ENCODE measurements at places on chromosomes 12 and 14.

DNA sequence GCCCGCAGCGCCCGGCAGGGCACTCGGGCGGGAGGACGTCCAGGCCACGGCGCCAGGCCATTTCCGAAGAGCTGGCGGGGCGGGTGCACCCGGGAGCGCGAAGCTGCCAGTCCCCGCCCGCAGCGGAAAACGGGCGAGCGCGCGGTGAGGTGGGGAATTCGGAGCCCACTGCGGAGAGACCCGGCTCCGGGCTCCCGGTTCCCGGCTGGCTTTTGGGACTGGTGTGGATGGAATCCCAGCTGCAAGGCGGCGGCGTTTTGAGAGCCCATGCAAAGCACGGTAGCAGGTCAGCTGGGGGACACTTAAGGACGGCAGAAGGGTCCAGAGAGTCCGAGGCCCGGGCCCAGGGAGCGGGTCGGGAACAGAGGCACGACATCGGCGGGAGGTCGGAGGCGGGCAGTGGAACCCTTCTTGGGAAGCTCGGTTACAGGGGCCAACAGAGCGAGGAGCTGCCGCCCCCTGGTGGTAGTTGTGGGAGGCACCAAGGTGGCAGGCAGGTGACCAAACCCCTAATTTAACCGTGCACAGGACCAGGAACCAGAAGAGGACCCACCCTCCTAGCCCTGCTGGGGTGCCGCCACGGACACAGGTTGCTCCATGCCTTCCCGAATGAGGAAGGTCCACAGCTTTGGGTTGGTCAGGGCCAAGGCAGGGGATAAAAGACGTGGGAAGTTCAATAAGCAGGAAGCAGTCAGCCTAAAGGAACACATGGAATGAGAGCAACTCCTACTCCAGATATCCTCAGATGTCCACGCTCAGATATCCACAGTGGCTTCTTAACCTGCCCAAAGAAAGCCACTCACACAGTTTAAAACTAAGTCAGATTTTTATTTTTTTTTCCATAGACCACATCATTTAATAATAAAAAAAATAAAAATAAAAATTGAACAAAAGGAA is 685 bp upstream of the CDH24 start:
- DNase-seq = peak; percentile 76

DNA sequence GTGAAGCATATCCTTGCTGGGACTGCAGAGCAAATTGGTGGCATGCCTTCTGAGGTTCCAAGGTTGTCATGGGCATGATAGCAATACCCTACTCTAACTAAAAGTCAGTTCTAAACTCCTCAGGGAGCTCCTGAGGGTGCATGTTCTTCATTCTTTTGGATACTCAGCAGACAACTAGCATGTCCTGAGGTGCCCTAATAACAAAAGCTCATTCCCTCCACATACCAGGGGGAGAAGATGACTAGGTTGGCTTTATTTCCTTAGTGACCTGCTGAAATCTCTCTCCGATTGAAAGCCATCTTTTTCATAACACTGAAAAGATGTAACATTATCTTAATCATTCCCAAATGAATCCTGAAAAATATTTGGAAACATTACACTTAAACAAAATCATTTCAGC is 188.7 kb upstream of the IGF1 start:
- no peak for DNase-seq

- DNase-seq = peak; percentile 67
These were observed 43.0 kb upstream of the CTDSP2 start for GRCh38 chr12:57889500-57889989.

GRCh38 chr12:66726556-66726955 is 47.7 kb upstream of the GRIP1 start:
- no peak for DNase-seq

- no peak for DNase-seq
These were observed 13.9 kb downstream of the ATL1 start for GRCh38 chr14:50573862-50574261.

- DNase-seq = peak; percentile 68
These were observed 185.5 kb upstream of the FAR2 start for GRCh38 chr12:28963554-28963953.

DNA sequence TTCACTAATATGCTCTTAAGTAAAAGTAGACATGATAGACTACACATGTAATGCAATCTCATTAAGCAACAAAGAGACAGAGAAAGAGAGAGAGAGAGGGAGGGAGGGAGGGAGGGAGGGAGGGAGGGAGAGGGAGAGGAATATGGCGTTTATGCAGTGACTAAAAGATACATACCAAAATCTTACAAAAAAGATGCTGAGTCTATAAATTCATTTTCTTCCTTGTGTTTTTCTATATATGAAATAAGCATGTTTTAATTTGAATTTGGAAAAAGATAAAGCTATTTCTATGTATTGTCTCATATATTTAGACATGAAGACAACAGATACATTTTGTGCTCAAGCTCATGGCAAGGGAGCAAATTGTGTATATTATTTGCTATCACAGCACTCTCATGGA is 44.1 kb downstream of the LRFN5 start:
- DNase-seq = no peak

- no peak for DNase-seq
These were observed 9.4 kb downstream of the AICDA start for GRCh38 chr12:8603286-8603685.

GRCh38 chr12:115207216-115207915 is 523.4 kb upstream of the TBX3 start:
- no peak for DNase-seq

DNA sequence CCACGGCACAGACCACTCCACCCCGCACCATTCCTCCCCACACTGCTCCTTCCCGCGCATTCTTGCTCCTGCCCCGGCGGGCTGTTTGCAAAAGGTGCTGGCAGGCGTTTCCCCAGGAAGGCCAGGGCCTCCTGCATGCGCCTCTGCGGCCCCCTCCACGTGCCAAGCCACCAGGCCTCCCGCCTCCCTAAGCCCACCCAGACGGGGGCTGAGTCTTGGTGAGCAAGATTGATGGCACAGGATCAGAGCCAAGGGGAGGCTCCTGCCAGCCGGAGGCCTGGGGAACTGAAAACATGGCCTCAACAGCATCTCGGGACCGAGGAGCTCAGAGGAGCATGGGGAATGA is 328.3 kb upstream of the DIO3 start:
- DNase-seq = no peak

- DNase-seq = no peak
These were observed 9.8 kb downstream of the CCDC63 start for GRCh38 chr12:110856542-110856941.

GRCh38 chr14:78172428-78172827 is 2.3 kb downstream of the NRXN3 start:
- no peak for DNase-seq

- DNase-seq = no peak
These were observed 316.0 kb upstream of the NOVA1 start for GRCh38 chr14:26913786-26914185.

DNA sequence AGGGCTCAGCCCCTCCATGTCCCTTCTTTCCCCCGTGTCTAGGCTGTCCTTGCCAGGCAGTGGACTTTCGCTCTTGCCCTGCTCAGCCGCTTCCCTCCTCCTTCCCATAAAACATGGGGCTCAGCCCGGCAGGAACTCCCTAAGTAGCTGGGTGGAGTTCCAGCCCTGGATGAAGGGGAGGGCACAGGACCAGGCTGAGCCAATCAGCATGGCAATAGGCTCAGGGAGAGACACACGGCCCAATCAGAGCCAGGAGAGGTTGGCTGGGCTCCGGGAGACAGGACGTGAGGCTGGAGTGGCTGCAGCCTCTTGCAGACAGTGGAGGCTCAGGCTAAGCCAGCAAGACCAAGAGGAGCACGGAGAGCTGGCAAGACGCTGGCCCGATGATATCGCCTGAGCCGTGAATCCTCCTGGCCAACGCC is 54.3 kb downstream of the GALNT9 start:
- DNase-seq = peak; percentile 58

- DNase-seq = peak; percentile 32
These were observed 58.6 kb upstream of the TMEM263 start for GRCh38 chr12:106897082-106897481.

DNA sequence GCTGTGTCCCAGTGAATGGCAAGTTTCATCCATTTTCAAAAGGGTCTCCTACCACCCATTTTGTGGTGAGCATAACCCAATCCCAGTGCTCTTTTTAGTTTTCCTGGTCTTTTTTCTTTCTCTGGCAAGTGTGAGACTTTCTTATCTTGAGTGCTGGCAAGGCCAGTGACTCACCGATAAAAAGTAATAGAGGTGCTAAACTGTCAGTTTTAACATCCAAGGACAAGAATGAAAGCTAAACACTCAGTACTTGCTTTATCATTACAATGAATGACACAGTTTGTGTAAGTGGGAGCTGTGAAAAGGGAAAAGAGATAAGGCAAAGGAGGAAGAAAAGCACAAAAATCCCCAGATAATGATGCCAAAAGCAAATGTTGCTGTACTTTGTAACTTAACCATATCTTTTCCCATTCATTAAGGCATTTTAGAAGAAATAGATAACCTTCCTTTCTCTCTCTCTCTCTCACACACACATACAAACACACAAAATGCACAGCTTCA is 4.9 kb upstream of the LRIG3 start:
- peak; percentile 47 for DNase-seq

DNA sequence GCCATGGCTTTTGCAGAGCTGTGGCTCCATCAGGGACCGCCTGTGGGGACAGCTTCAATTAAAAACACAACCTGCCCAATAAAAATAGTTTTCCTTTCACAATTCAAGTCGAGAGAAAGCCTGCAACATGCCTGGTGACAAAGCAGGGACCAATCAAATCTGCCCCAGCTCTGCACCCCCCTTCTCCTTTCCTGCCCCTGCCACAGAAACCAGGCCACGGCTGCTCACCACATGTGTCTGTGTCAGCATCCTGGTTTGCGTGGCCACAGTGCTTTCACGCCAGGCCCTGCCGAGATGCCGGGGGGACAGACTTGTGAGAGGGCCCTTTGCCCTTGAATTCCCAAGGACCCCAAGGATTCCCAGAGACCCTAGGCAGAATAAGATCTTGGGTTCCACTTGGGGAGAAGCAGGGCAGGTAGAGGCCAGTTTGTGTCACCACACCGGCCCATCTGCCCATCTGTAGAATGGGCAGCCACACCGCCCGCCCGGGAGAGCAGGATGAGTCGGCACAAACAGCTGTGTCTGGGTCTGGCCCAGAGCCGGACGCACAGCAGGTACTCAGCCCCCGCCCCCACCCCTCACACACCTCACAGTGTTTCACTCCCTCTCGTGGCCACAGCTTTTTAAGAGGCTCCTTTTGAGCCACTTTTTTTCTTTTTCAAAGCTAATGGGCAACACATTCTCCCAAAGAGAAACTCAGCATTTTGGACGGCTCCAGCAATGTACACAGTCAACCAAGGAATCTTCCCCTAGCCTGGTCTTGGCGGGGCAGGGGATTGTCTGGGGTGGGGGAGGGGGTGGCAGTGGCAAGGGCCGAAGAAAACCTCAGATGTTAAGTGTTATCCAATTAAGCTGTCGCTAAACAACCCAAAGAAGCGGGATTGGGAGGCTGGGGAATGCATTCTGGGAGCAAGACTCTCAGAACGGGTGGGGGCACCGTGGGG is 41.5 kb downstream of the BCL11B start:
- no peak for DNase-seq

GRCh38 chr12:57757771-57758170 is 2.9 kb downstream of the MARCHF9 start:
- DNase-seq = no peak

GRCh38 chr12:113276306-113276705 is 55.0 kb downstream of the TPCN1 start:
- no peak for DNase-seq

DNA sequence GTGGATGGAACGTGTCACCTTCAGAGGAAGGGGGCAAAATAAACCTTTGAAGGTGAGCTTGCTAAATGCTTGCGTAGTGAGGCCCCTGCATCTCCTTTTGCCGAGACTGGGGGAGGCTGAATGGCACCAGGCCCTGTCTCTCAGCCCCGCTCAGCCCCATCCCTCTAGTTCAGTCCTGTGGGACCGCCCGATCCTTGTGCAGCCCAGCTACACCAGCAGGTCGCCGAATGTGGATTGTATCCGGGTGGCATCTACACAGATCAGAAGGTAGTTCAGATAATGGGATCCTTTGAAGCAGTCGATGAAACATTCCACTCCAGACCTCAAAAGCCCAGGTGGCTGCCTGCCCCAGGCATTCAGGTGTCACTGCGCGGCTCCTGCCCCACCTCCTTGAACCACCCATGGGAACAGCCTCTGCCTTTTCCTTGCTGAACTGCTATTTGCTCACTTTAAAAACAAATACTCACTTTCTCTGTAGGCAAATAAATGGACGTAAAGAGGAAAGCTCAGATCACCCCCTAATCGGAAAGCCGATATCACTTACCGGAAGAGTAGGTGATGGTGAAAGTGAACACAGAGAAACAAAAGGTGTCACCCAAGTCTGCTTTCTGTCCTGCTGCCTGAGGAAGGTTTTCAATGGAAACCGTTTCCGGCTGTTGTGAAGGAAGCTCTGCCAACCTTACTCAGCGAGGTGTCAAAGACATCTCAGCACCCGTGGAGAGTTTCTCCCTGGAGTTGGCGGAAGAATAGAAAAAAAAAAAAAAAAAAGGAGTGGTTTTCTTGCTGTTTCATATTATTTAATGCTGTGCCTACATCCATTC is 100.3 kb upstream of the NCOR2 start:
- no peak for DNase-seq

GRCh38 chr12:132327336-132328171 is 1.8 kb downstream of the GALNT9 start:
- peak; percentile 91 for DNase-seq

GRCh38 chr14:88554457-88555286 is at the start of gene PTPN21:
Gene PTPN21 (minus strand): TSS chr14:88555007. CDS start chr14:88550417, 4,590 bp downstream.
- DNase-seq = peak; percentile 71

DNA sequence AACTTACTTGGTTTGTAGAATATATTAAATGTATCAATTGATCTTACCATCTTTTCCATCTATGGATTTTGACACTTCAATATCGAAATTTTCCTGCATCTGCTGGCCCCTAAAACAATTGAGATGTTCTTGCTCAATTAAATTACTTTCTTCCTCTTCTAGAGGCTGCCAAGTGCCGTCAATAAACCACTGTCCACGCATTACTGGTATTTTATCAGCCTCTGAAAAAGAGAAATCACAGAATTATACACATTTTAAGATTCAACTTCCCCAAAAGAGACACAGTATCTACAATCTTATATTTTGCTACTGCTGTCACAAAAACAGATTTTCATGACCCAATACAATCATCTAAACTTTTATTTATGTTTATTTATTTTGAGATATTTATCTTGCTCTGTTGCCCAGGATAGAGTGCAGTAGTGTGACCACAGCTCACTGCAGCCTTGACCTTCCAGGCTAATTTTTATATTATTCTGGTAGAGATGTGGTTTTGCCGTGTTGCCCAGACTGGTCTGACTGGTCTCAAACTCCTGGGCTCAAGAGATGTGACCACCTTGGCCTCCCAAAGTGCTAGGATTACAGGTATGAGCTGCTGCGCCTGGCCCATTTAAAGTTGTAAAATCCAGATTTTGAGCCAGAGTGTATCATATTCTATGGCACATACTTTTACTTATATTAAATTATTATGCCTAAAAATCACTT is 49.3 kb downstream of the DDHD1 start:
- DNase-seq = no peak
